ENCODE measurements at places on chromosomes 11 and 22.
A peak's percentile ranks its signal among the peaks of the same experiment; 100 is the strongest.

DNA sequence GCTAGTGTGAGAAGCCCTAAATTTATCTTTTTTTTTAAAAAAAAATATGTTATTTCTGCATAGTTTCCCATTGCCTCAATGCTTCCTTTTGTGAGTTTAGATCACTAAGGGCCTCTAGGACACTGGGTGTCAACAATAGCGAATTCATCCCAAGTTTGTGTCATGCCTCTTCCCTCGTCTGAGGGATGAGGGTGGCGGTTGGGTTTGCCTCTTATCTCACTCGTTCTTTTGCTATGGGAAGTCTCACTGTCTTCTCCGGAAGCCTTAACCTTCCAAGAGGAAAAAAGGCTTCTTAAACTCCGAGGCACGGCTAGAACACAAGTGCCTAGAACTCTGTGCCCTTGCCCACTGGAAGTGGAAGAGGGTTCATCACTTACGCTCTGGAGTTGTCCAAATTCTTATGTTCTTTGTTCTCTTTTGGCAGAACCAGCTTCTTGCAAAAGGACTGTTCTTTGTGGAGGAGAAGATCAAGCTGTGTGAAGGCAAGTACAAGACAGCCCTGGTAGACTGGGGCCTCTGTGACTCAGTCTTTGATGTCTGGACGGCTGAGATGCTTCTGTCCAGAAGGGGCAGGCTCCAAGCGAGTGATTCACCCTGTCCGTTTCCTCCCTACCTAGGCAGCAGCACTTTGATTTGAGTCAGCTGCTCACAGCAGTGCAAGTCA is 78.5 kb downstream of the TRAF6 start:
- DNase-seq: peak; percentile 96

- no peak for DNase-seq
These were observed 72.3 kb upstream of the GRK3 start for GRCh38 chr22:25492162-25492561.

- peak; percentile 4 for DNase-seq
These were observed 5.0 kb upstream of the PDE3B start for GRCh38 chr11:14638561-14638960.

- DNase-seq: no peak
These were observed 53.8 kb downstream of the PKNOX2 start for GRCh38 chr11:125218336-125218735.

DNA sequence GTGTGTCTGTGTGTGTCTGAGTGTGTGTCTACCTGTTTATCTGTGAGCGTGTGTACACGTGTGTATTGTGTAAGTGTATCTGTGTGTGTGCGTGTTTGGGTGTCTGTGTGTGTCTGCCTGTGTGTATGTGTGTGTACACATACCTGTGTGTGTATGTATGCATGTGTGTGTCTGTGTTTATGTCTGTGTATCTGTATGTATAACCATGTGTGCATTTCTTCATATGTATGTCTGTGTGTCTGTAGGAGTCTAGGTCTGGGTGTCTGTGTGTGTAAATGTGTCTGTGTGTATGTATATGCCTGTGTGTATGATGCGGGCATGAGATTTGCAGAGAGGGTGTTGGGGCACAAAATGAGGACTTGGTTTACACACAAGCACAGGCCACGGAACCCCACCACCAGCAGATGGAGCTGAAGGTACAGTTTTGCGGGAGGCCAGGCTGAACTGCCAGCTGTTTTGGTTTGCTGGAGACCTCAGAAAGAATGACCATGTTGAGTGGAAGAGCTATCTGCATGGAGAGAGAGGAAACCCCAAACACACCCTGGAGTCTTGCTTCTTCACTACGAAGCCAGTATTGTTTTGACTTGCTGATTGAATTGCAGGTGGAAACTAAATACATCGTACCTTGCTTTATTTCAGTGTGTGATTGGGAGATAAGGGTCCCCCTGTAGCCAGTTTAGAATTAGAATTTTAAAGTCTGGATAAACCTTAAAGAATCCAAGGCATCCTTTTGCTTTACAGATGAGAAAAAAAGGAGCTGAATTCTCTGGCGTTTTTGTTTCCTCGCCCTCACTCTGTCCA is 497.2 kb downstream of the NTM start:
- peak; percentile 91 for DNase-seq

- DNase-seq: no peak
These were observed 18.0 kb downstream of the FLRT1 start for GRCh38 chr11:64053699-64054098.

DNA sequence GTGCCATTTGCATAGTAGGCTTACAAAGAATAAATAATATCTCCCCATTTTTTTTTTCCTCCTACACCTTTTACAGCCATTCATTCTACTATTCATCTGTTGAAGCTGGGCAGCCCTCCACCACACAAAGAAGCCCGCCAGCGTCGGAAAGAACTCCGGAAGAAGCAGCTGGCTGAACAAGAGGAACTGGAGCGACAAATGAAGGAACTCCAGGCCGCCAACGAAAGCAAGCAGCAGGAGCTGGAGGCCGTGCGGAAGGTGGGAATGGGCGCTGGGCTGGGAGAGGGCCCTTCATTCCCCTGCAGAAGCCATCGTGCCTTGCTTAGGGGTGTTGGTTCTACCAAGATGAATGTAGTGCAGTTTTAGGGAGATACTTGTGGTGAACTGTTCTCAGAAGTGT is 68.6 kb downstream of the SWAP70 start:
- no peak for DNase-seq

Measured in cardiac fibroblast (primary cell).